T-cell (primary cell): ENCODE measurements at places on chromosomes 7 and 10.

- DNase-seq: no peak
These were observed 772 bp downstream of the HDAC9 start for GRCh38 chr7:18496341-18496700.

GRCh38 chr7:18788026-18788425, 292.5 kb downstream of the HDAC9 start:
- DNase-seq: no peak

- DNase-seq: no peak
These were observed 1197.7 kb upstream of the CELF2 start for GRCh38 chr10:9819756-9820494.

GRCh38 chr10:31055573-31056251, 24.0 kb upstream of the ZNF438 start:
- DNase-seq: no peak

DNA sequence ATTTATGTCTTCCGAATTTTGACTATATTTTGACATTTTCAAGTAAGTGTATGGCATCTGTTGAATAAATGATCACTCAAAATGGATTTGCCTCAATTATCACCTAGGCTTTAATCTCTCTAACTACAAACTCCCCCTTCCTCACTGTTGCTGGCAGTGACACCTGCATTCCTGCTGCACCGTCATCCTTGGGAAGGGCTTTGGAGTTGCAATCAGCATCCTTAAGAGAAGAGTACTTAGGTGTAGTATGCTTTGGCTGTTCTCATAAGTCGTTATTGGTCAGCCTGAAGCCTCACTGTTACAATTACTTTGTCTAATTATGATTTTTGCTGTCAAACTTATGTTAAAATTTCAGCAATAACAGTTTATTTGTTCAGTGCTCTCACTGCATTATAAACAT, 415.0 kb downstream of the NRG3 start:
- DNase-seq: no peak

DNA sequence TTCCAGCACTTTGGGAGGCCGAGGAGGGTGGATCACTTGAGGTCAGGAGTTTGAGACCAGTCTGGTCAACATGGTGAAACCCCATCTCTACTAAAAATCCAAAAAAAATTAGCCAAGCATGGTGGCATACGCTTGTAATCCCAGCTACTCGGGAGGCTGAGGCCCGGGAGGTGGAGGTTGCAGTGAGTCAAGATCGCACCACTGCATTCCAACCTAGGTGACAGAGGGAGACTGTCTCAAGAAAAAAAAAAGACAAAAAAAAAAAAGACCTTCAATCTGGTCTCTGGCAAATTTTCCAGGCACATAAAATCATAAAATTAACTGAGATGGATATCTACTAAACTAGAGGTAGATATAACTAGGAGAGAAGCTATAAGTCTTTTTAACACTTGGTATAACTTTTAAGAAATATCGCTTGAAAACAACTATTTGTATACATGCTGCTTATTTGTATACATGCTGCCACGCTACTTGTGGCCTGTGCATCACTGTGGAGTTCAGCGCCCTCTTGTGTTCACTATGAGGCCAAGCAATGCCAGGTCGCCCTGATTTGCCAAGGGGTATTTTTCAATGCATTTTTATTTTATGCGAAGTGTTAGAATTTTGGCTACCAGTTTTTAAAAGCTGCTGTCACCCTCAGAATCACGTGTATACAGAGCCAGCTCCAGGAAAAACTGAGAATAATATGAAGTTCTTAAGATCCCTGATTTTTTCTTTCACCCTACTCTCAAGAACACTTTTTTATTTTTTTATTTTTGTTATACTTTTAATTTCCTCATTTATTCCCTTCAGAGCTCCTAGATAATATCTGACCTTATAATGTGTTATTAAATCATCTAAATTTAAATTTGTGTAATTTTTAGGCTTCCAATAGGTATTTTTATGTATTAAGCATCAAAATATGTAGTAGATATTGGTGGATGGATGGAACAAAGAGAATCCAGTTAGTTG, 26.7 kb downstream of the CYCS start:
- peak; percentile 46 for DNase-seq

GRCh38 chr10:11576092-11576809, 35.2 kb downstream of the USP6NL start:
- DNase-seq: no peak
